Activated CD4-positive, CD25-positive, alpha-beta regulatory T cell (primary cell): ENCODE measurements at places on chromosomes 13 and 19.

GRCh38 chr13:27510082-27510481 is 59.7 kb upstream of the MTIF3 start:
- DNase-seq, result no peak

DNA sequence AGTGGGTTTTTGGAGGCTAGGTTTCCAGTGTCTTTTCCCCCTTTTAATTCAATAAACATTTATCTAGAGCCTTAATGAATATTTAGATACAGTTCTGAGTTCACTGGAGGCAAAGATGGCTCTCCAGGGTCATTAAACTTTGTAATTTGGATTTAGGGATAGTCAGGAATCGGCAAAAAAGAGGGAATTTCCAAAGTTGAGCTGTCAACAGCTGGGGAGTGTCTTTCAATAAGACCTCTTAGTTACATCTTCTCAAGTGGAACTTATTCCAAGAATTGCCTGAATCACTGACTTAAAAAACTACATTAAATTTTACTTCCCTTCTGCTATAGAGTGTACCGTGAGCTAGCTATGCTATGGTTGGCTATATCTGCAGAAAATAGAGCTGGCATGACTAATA is 2.0 kb downstream of the LRCH1 start:
- no peak for DNase-seq

- DNase-seq, result peak; percentile 44
Measured at GRCh38 chr19:16143399-16144215, at the start of gene HSH2D. TSS of gene HSH2D (plus strand) at chr19:16143685. CDS start at chr19:16148751, 5,066 bp downstream.

GRCh38 chr13:45051315-45051714 is 62.0 kb downstream of the GPALPP1 start:
- no peak for DNase-seq

DNA sequence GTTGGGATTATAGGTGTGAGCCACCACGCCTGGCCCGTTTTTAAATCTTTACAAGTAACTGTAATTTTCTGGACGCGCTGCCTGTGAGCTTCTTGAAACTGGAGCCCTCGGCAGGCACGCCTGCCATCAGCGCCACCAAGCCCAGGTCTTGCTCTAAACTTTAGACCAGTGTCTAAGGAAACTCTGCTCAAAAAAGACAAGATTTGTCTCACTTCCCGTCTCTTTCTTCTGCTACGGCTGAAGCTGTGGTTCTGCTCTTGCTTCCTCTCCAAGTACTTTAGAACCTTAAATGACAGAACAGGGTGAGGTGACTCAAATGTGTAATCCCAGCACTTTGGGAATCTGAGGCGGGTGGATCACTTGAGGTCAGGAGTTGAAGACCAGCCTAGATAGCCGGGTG is 24.9 kb downstream of the RCN3 start:
- DNase-seq, result no peak

GRCh38 chr19:39946532-39946931 is 12.1 kb upstream of the FCGBP start:
- DNase-seq, result no peak

DNA sequence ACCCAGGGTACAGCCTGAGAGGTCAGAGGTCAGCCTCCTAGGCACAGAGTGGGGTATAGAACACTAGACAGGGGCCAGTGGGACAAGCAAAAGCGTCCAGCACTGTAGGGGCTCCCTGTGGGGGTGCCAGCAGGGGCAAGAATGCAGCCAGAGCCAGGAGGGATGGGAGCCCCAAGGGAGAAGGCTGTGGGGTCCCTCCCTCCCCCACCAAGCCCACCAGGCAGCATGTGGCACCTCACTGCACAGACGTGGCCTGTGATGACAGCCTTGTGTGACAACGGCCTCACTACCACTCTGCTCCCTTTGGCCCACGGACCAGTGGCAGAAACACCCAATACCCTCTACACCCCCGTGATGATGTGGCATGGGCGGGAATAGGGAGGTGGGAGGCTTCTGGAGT is 10.1 kb downstream of the ARMC6 start:
- no peak for DNase-seq

DNA sequence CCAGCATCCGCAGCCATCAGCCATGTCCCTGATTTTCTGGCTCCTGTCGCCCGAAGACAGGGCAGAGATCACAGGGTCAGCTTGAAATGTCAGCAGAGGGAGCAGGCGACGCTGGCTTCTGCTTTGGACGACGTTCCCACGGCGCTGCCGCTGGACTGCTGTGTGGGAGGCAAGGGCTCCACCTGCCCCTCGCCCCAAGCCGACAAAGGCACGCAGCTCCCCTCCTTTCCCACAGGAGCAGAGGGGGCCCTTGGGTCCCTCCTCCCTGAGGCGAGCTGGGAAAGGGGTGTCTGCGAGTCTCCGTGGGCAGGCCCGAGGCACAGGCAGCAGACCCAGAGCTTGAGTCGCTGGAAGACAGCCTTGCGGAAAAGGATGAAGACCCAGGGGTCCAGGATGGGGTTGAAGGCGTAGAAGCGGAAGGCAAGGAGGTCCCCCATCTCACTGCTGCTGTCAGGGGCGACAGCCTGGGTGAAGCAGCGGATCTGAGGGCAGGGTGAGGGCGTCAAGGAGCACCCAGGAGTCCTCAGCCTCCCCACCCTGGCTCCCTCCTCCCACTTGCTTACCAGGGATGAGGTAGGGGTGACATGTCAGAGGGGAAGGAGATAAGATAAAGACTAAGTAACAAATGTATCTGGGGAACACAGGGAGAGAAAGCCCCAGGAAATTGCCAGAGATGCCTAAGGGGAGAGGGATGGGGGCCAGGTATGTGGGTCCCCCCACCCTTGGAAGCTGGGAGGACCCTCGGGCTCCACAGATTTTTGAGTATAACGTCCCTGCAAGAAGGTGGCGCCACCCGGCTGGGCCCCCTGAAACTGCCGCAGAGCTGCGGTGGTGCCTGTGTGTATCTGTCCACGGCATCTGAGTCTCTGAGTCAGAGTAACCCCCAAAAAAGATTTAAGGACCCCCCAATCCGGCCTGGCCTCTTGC is 3.4 kb downstream of the PTGIR start:
- DNase-seq, result no peak

GRCh38 chr13:71118779-71119364 is 748.1 kb downstream of the DACH1 start:
- no peak for DNase-seq
